Activated CD8-positive, alpha-beta T cell treated with anti-CD3 and anti-CD28 coated beads, Interleukin-2, amount 10 ng/mL, durations not matched to agents 7 days and 5 days (primary cell): ENCODE measurements at places on chromosomes 5 and 9. TPM values are rescaled to one million over a fixed set of nuclear protein-coding genes. Genes with fewer than 3 reads are reported as not detected.

GFI1B gene
- not detected for total RNA-seq

COL15A1 gene
- 0.37 TPM for total RNA-seq

DTWD2 gene
- 2.6 TPM for total RNA-seq

CEP72 gene
- 38.6 TPM for total RNA-seq

BARHL1 gene
- total RNA-seq, result not detected

NR5A1 gene
- total RNA-seq, result not detected

SAP30L gene
- 40.0 TPM for total RNA-seq

HSPB3 gene
- not detected for total RNA-seq

HTR1A gene
- not detected for total RNA-seq

LHX3 gene
- total RNA-seq, result not detected

SPATA31E1 gene
- total RNA-seq, result not detected

ANKDD1B gene
- 0.32 TPM for total RNA-seq

SPATA31A1 gene
- not detected for total RNA-seq

CYLC2 gene
- total RNA-seq, result not detected

CHSY3 gene
- total RNA-seq, result not detected

TLE1 gene
- total RNA-seq, result 0.50 TPM

SLU7 gene
- total RNA-seq, result 41.0 TPM

KCNN2 gene
- not detected for total RNA-seq

MSX2 gene
- not detected for total RNA-seq

NR6A1 gene
- total RNA-seq, result 0.18 TPM

PCDHGB6 gene
- total RNA-seq, result not detected

TBC1D9B gene
- total RNA-seq, result 72.7 TPM

LARP1 gene
- total RNA-seq, result 201 TPM

C9orf43 gene
- total RNA-seq, result 0.34 TPM

FAM151B gene
- total RNA-seq, result not detected

IGFBPL1 gene
- total RNA-seq, result not detected

ADAMTS12 gene
- total RNA-seq, result not detected

TNIP1 gene
- total RNA-seq, result 132 TPM

EIF4E1B gene
- not detected for total RNA-seq

WNT8A gene
- not detected for total RNA-seq

ANAPC2 gene
- total RNA-seq, result 60.2 TPM

GPR151 gene
- not detected for total RNA-seq

PCDH1 gene
- not detected for total RNA-seq

CAMSAP1 gene
- 21.5 TPM for total RNA-seq

DRD1 gene
- total RNA-seq, result not detected
